Activated CD4-positive, alpha-beta T cell treated with anti-CD3 and anti-CD28 coated beads, Interleukin-2, amount 50 U/mL, for 16 hours (primary cell): ENCODE measurements at places on chromosomes 1 and 21.

DNA sequence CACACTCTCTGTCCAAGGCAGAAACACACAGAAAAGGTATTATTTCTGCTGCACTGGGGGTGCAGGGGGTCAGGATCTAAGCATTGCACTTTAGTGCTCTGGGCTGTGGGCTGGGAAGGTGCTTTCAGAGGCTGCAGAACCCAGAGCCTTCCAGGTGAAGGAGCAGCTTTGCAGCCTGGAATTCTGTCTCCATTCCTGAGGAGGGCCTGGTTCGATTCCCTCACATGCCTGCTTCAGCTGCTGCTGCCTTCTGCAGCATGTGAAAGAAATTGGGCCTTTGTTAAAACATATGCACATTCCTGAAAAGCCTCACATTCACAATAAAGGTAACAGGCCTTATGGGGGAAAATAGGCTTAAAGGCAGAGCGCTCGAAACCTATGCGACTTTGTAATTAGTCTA is 35.9 kb downstream of the VTCN1 start:
- no peak for DNase-seq

- DNase-seq: no peak
These were observed 134.2 kb downstream of the PGBD5 start for GRCh38 chr1:230291731-230292620.

DNA sequence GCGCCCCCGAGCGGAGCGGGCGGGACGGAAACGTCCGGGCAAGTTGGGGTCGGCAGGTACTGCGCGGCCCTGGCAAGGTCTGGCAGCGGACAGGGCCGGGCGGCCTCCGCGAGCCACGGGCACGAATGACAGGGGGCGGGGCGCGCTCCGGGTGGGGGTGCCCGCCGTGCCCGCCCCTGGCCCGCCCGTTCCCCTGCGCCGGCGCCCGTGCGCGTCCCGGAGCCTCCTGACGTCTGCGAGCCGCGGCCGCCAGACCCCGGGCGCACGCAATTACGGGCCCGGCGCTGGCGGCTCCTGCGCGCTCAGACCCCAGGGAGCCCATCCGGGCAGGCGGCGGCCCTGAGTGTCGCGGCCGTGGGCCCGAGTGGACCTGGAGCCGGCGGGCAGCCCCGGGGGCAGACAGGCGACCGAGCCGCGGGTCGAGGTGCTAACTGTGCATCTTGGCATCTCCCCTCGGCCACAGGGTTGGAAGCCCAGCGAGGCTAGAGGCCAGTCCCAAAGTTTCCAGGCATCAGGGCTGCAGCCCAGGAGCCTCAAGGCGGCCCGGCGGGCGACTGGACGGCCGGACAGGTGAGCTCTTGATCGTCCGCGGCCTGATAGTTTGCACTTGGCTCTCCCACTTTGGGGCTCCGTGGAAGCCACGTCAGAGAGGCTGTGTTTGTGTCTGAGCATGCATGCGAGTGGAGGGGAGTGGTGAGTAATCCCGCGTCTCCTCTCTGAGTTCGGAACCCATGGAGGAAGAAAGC is 918 bp downstream of the MIB2 start:
- DNase-seq: peak; percentile 27

GRCh38 chr1:235326719-235327558 is 1.0 kb downstream of the ARID4B start:
- peak; percentile 58 for DNase-seq

GRCh38 chr1:6177681-6178380 is 2.3 kb downstream of the CHD5 start:
- no peak for DNase-seq
